Spinal cord (tissue), 10 donors: ENCODE measurements at places on chromosomes 16 and 17. TPM values are rescaled to one million over a fixed set of nuclear protein-coding genes. Genes with fewer than 3 reads are reported as not detected.

NPIPA2 gene
- total RNA-seq: not detected

UMOD gene
- not detected for total RNA-seq

MEIOC gene
- 0.22 TPM for total RNA-seq

- H3K27ac ChIP-seq: no peak overlapping the region
- no peaks in the 10 kb centered on the region for H3K4me1 ChIP-seq
- H3K4me3 ChIP-seq: no peak overlapping the region
- H3K36me3 ChIP-seq: no peaks in the 10 kb centered on the region
- DNase-seq: no peak
- no peaks in the 10 kb centered on the region for H3K27me3 ChIP-seq
These were observed 43.4 kb upstream of the PRSS54 start for GRCh38 chr16:58338205-58338604.

DNA sequence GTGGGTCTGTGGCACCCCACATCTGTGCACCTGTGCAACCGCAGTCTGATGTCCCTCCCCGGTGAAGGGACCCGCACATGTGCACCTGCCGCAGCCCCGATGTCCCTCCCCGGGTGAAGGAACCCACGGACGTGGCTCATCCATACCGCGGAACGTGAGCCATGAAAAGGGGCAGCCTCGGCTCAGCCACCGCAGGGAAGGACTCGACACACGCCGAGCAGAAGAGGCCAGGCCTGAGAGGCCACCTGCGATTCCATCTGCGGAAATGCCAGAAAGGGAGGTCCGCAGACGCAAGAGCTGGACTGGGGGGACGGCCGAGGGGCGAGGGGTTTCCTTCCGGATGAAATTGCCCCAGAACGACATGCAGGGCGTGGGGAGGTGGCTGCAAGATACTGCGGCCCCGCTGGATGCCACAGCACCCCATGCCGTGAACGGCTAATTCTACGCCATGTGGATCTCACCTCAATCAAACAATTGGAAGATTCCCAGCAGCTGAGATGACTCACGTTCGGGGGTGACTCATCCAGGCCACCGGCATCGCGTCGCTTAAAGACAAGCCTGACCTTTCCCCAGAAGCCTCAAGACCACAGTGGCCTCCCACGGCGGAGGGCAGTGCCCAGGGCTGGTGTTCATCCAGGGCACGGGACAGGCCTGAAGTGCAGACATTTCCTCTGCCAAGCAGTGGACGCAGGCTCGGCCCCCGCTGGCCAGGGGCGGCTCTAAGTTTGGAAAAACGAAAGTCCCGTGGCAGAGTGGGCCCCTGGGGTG lies 21.0 kb downstream of the SOX8 start:
- H3K36me3 ChIP-seq: peaks cover 2% of the 10 kb centered on the region
- DNase-seq: no peak
- no peak overlapping the region for H3K27ac ChIP-seq
- no peak overlapping the region for H3K4me3 ChIP-seq

- no peak overlapping the region for H3K27ac ChIP-seq
- H3K36me3 ChIP-seq: peaks cover 4% of the 10 kb centered on the region
- no peak for DNase-seq
- H3K4me3 ChIP-seq: no peak overlapping the region
These were observed 140.5 kb downstream of the SSH2 start for GRCh38 chr17:29789196-29790170.

GRCh38 chr17:72692676-72693075 lies 399.8 kb downstream of the SLC39A11 start:
- H3K4me1 ChIP-seq: peaks cover 18% of the 10 kb centered on the region
- no peak overlapping the region for H3K27ac ChIP-seq
- no peak for DNase-seq

DNA sequence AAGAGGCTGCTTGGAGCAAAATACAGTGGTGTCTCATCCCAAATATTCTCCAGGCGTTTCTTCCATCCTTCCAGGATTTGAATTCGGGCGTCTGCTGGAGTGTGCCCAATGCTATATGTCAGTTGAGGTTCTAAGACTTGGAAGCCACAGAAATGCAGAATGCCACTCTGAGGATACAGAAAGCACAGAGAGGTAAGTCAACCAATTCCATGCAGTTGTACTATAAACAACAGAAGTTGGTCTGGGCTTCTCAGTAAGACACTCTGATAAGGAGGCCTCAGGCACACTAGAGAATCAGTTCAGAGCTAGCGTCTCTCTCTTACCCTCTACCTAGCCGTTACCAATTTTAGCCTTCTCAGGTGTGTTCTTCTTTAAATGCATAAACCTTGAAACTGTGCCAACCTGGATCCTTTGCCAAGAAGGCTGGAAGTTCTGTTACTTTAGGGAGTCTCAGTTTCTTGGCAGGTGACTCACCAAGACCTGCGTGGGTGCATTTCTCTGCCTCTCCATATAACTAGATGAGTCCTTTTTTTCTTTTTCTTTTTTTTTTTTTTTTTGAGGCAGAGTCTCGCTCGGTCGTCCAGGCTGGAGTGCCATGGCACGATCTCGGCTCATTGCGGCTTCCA lies 15.1 kb downstream of the NQO1 start:
- H3K4me1 ChIP-seq: no peaks in the 10 kb centered on the region
- H3K27me3 ChIP-seq: no peaks in the 10 kb centered on the region
- H3K4me3 ChIP-seq: no peak overlapping the region
- H3K27ac ChIP-seq: no peak overlapping the region

- no peaks in the 10 kb centered on the region for H3K27me3 ChIP-seq
- H3K4me1 ChIP-seq: peaks cover 19% of the 10 kb centered on the region
- H3K4me3 ChIP-seq: no peak overlapping the region
- H3K27ac ChIP-seq: no peak overlapping the region
These were observed 136.0 kb upstream of the TNRC6C start for GRCh38 chr17:77822302-77823030.

GRCh38 chr17:57676543-57676942 lies 68.6 kb downstream of the CCDC182 start:
- H3K4me1 ChIP-seq: peaks cover 26% of the 10 kb centered on the region
- H3K36me3 ChIP-seq: peaks cover 22% of the 10 kb centered on the region
- H3K27me3 ChIP-seq: no peaks in the 10 kb centered on the region
- DNase-seq: no peak
- H3K4me3 ChIP-seq: no peak overlapping the region

DNA sequence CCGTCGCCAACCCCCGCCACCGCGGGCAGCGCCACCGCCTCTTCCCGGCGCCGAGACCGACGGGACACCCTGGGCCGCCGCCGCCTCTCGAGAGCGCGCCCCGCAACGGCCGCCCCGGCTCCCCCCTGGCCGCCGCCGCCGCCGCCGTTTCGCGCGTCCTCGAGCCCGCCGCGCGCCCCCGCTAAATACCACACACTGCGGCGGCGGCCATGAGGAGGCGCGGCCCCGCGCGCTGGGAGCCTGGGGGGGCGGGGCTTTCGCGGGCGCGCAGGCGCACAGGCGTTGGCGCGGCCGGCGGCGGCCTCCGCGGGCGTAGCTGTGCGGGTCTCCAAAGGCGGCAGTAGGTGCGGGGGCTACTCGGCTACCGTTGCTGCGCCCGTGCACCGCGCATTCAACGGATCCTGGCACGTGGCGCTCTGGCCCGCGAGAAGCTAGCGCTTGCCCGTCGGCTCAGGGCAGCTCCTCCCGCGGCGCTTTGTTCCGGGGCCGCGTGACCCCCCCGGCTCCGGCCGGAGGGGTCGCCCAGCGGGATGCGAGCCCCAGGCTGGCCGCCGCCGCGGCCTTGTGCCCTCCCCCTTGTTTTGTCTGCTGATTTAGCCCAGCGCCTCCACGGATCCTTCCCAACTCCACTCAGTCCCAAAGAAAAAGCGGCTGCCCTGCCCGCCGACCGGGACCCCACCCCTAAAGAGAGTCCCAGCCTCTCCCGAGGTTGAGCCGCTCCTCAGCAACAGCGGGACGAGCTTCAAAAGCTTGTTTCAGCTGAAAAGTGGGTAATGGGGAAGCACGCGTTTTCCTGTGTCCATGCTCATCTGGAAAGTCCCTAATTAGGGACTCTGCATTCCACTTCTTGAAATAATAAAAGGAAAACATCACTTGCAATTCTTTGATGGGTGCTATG lies at the start of gene SIAH1:
TSS of gene SIAH1 (minus strand) at position 161 of the 898 bp plus-strand sequence. CDS start 22,985 bp downstream, outside the sequence.
- peak within 1 kb of the TSS; percentile 95 for H3K27ac ChIP-seq
- H3K36me3 ChIP-seq: no peaks in the 10 kb centered on the region
- H3K4me1 ChIP-seq: peaks cover 8% of the 10 kb centered on the region
- H3K27me3 ChIP-seq: no peaks in the 10 kb centered on the region
- DNase-seq: peak; percentile 85
